ENCODE measurements at places on chromosomes 3 and 15.

GRCh38 chr15:59532770-59533379 lies 78.7 kb upstream of the GCNT3 start:
- DNase-seq, result peak; percentile 31

DNA sequence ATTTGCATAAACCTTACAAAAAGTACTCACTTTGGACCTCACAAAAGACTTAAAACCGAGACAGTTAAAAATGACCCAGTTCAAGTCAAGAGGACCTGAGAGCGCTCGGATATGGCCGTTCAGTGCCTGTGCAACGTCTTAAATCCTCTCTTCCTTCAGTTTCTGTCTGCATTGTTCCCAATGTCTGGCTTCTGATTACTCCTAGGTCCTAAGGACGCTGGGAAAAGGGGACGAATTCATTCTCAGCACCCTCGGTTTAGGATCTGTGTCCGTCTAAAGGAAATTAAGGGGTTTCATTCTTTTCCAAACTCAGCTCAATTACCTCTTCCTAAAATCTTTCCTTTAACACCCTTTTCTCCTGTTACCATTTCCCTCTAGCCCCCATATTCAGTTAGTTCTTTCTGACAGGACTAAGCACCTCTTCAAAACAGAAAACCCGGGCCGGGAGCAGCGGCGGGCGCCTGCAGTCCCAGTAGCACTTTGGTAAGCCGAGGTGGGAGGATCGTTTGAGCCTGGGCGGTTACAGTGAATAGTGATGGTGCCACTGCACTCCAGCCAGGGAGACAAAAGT lies 970 bp downstream of the DPPA4 start:
- no peak for DNase-seq

DNA sequence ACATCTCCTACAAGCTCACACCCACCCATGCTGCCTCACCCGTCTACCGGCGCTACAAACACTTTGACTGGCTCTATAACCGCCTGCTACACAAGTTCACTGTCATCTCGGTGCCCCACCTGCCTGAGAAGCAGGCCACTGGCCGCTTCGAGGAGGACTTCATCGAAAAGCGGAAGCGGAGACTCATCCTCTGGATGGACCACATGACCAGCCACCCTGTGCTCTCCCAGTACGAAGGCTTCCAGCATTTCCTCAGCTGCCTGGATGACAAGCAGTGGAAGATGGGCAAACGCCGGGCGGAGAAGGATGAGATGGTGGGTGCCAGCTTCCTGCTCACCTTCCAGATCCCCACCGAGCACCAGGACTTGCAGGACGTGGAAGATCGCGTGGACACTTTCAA lies 2.1 kb downstream of the SNX33 start:
- DNase-seq, result no peak

DNA sequence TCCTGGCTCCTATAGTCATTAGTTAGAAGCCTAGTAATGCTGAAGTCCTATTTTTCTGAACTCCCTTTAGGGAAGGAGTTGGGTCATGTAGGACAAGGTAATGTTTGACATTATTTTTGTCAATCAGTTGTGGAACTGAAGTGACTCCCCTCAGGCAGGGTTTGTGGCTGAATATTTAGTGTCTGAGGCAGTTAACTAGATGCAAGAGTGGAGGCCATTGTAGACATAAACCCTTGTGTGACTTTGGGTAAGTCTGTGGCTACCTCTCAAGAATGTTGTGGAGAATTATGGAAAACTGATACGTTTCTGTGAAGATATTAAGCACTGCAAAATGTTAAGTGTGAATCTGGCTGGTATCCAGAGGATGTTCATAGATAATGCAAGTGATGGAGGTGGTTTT lies 125.2 kb upstream of the PHLDB2 start:
- DNase-seq, result no peak

GRCh38 chr3:188854772-188855149 lies 317.0 kb upstream of the TPRG1 start:
- no peak for DNase-seq

DNA sequence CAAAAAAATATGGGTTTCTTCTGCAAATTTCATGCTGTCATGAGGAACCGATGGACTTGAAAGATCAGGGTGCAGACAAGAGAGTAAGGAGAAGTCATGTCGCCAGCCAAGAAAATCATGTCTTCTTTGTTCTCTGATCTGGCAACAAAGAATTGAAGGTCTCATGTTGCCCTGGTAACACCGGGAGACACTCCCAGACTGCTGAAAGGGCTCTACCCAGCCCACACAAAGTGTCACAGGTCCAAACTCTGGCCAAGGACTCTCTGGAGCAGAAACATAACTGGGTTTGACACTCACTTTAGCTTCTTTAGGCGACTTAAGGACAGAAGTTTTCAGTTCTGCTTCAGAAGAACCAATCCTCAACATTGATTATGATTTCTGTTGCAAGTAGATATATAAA lies 42.9 kb downstream of the SIDT1 start:
- peak; percentile 10 for DNase-seq

DNA sequence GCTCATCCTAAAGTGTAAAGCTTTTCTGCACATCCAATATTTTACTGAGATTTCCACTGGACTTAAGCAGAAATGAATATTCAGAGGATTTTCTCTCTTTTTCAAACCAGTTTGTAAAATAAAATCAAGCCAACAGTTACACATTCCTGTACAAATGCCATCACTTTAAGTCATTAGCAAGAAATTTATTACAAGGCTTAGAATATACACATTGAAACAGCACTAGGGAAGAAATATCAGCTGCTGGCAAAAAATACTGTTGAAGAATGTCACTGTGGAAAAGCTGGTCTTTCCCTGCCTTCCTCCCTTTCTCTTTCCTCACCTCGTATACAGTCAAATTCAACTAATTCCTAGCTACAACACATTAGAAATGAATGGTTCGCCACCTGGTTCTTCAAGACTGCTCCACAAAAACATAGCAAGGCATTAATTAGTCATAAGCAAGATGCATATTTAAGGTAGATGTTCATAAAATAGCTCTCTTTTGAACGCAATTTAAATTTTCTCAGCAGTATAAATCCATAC lies 21.3 kb downstream of the PLOD2 start:
- DNase-seq, result no peak
